ENCODE measurements at places on chromosomes 13 and 19.

DNA sequence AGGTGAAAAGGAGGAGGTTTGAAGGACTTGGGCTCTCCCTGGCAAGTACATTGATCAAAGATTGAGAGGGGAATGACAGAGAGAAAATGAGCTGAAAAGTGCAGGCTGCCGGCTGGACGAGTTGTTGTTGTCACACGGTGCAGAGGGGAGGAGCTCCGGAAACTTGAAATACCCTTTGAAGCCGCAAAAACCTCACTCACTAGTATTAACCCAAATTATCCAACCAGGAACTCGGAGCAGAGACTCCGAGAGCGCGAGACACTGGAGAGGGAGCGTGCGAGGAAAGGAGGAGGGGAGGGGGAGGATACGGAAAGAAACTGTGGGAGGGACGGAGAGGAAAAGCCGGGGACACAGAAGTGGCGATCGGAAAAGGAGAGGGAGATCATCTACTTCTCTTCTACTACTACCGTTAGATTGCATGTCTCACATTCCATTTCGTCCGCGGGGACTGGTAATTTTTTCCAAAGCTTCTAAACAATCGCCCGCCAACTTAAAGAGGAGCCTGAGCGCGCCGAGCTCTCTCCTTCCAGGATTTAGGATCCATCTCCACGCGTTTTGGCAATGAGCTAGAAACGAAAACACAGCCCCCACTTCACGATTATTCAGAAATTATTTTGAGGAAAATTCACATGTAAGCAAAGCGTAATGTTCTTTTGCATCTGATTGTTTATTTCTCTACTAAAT lies at the start of gene DACH1:
Gene DACH1, minus strand, starts transcription at position 74 of the 684 bp plus-strand sequence.
- DNase-seq: peak; percentile 51

DNA sequence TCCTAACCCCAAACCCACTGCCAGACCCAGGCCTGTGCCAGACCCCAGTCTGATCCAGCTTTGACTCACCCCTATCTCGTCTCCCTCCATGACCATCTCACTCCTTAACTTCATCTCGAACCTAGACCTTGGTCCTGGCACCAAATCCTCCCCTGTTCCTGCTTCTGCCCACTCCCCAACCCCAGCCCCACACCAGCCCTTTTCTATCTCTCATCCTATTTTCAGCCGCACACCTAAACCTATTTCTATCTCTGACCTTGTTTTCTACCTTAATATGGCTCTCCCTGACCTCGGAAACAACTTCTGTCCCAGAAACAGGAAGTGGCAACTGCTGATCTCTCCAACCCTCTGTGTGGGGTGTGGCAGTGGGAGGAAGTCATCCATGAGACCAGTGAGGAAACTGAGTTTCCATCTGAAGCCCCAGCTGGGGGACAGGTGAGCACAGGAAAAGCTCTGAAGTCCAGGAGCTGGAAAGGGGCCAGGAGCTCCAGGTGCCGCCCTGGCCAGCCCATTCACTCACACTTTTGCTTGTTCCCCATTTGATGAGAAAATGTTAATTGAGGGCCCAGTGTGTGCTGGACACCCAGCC lies 13.7 kb downstream of the PTH2 start:
- no peak for DNase-seq

GRCh38 chr19:38915329-38916321 lies 3.6 kb upstream of the CCER2 start:
- DNase-seq: no peak

GRCh38 chr13:77580748-77581147 lies 45.2 kb downstream of the SCEL start:
- no peak for DNase-seq

GRCh38 chr19:1968279-1969175 lies 27.6 kb downstream of the CSNK1G2 start:
- DNase-seq: no peak

GRCh38 chr19:4576016-4576933 lies 16.8 kb upstream of the SEMA6B start:
- peak; percentile 37 for DNase-seq

Data from MM.1S (cell line).